Activated naive CD8-positive, alpha-beta T cell treated with anti-CD3 and anti-CD28 coated beads, Interleukin-2, amount 50 U/mL, for 16 hours (primary cell): ENCODE measurements at places on chromosomes 13 and 19.

DNA sequence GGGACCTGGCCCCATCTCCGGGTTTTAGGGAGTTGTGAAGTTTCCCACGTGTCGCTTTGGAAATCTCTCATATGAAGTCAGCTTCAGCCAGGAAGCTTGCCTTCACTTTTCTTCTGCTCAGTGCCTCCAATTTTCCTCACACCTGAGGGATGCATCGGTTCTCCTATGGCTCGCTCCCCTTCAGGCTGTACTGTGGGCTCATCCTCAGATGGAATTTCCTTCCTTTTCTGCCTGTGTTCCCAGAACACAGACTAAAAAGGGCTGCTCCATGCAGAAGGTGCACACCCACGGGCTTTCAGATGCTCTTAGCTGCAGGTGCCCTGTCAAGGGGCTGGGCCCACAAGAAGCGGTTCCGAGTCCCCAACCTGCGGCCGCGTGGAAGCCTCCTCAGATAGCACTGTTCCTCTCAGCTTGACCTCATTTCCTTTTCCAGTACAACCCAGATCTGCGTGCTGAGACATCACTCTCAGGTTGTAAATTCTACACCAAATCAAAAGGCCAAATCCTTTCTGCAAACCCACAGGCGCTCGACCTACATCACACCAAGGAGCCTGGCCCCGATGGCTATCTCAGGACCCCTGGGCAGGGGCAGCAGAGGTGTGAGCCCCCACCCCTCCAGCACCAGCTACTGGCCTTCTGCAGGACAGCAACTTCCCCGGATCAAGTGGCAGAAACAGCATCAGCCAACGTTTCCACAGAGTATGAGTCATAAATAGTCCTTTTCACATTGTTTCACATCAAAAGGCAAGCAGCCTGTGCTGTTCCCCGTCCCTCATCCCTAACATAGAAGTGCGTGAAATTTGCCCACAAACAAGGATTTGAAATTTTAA is 275.9 kb downstream of the ZNF536 start:
- no peak for DNase-seq

DNA sequence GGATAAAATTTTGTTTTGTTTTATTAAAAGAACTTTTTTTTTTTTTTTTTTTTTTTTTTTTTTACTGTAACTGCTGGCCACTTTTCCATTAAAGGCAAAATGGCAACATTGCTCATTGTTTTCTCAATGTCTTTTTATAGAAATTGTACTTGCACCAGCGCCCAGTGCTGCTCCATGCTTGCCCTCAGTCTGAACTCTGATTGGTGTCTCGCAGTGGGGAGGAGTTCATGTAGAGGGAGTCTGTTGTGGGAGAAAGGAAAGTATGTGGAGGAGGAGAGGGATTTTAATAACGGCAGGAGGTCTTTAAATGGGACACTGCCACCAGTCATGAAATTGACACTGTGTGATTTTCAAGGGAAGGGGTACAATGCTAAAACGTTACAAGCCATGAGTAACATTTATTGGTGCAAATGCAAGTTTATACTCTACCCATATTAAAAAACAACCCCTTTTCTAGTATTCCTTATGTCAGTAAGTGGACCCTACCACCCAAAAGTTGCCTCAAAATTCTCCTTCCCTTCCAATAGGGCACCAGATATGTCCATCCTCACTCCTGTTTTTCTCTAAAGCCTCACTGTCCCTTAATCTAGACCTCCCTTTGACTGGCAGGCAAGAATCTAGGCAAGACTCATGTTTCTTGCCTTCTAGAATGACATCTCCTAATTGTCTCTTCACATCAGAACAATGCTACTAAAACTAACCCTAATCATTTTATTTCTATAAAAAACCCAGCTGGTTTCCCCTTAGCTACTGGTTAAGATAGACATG is 3.2 kb downstream of the RASL11A start:
- DNase-seq, result no peak

- DNase-seq, result no peak
Observed at GRCh38 chr19:10292206-10292788, 2.5 kb downstream of the ICAM5 start.

DNA sequence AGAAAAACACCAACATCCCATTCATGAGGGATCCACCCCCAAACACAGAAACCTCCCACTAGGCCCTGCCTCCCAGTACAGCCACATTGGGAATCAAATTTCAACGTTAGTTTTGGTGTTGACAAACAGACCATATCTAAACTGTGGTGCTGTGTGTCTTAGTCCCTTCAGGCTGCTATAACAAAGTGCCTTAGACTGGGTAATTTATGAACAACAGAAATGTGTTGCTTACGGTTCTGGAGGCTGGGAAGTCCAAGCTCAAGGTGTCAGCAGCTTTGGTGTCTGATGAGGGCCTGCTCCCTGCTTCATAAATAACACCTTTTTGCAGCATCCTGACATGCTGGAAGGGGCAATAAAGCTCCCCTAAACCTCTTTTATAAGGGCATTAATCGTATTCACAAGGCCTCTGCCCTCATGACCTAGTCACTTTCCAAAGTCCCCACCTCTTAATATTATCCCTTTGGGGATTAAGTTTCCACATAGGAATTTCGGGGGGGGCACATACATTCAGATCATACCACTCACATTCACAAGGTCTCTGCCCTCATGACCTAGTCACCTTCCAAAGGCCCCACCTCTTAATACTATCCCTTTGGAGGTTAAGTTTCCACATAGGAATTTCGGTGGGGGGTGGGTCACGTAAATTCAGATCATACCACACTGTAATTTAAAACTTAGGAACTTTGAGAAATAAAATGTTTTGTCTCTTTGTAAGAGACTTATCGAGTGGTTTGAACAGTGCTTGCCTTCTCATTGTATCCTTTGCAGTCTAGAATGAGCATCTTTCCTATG is 27.5 kb downstream of the ZNF507 start:
- DNase-seq, result no peak

- DNase-seq, result peak; percentile 51
Observed at GRCh38 chr19:1470305-1471009, 8.6 kb downstream of the C19orf25 start.

DNA sequence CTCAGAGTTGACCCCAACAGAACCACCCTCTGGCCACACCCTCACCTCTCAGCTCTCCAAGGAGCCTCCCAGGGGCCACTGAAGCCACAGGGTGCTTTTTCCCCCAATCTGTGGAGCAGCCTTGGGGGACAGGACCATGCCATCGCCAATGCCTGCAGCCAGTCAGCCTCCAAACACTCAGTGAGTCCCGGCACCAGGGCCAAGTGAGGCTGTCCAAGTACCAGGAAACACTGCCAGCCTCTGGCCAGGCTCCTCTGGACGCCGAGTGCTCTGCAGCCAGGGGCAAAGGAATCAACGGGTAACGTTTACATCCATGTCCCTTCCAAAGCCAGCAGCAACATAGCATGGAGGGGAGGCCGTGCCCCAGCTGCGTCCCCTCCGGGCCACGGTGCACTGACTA is 9.5 kb upstream of the COMP start:
- no peak for DNase-seq

DNA sequence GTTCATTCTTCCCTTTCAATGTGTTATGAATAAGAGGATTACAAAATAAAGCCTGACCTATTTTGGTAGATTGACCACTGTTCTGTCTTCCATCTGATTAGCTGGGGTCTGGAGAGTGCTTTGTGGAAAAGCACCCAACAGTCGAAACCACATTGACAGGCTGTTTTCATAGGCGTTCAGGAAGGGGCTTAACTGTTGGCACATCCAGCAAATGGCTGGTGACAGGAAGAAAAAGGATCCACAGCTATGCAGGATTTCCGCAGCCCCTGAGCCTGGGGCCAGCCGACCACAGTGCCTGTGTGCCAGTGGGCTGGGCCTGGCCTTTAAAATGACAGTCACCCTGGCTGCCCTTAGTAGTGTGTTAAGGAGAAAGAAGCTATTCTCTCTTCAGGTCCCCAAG is 113.3 kb downstream of the SIPA1L3 start:
- no peak for DNase-seq

DNA sequence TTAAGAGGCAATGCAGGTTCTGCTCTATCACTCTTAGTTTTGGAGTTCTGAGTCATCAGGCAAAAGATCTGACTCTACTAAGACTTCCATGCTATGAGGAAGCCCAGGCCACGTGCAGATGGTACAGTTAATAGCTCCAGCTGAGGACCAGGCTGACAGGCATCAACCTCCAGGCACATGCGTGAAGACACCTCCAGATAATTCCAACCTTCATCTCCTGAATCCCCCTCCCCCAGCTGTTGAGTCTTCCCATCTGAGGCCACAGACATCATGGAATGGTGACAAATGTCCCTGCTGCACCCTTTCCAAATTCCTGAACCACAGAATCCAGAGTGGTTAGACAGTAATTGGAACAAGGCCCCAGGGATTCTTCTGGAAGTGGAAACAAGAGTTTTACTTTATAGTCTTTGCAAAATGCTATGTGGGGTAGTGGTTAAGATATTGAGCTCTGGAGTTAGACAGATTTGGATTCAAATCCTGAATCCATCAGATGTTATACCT is 183.8 kb downstream of the KLF5 start:
- no peak for DNase-seq

- no peak for DNase-seq
Observed at GRCh38 chr19:5530701-5531100, 37.1 kb downstream of the TINCR start.

GRCh38 chr13:25300861-25301346 is 521 bp upstream of the NUP58 start:
- DNase-seq, result no peak

- DNase-seq, result no peak
Observed at GRCh38 chr13:42615691-42616090, 41.7 kb downstream of the TNFSF11 start.
